ENCODE measurements at places on chromosomes 5 and 9.

DNA sequence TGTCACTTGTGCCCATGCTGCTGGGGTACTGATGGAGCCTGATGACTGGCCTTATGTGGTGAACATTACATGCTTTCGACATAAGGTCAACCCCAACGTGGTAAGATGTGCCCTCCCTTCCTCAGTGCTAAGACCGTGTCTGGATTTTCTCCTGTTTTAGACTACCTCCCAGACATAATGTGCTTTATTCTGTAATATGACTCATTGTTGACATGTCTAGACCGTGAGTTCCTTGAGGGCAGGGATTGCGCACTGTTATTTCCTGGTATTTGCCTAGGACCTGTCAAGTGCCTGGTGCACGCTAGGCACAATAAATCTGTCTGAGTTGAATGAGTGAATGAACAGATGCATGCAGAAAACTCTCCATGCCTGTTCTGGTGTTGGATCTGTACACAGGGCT, 346.0 kb downstream of the KDM4C start:
- H3K4me3 ChIP-seq, result no peak overlapping the region
- no peaks in the 10 kb centered on the region for H3K27me3 ChIP-seq
- no peak for DNase-seq
- H3K4me1 ChIP-seq, result no peaks in the 10 kb centered on the region
- peak overlapping the region; percentile 41 for H3K27ac ChIP-seq

GRCh38 chr9:3173374-3173773, 329.5 kb upstream of the PUM3 start:
- DNase-seq, result no peak
- H3K27ac ChIP-seq, result no peak overlapping the region
- no peaks in the 10 kb centered on the region for H3K36me3 ChIP-seq
- H3K4me1 ChIP-seq, result no peaks in the 10 kb centered on the region
- H3K4me3 ChIP-seq, result no peak overlapping the region

GRCh38 chr5:4766101-4766500, 374.0 kb upstream of the ADAMTS16 start:
- H3K36me3 ChIP-seq, result no peaks in the 10 kb centered on the region
- H3K27ac ChIP-seq, result no peak overlapping the region
- H3K4me3 ChIP-seq, result no peak overlapping the region
- H3K4me1 ChIP-seq, result no peaks in the 10 kb centered on the region

DNA sequence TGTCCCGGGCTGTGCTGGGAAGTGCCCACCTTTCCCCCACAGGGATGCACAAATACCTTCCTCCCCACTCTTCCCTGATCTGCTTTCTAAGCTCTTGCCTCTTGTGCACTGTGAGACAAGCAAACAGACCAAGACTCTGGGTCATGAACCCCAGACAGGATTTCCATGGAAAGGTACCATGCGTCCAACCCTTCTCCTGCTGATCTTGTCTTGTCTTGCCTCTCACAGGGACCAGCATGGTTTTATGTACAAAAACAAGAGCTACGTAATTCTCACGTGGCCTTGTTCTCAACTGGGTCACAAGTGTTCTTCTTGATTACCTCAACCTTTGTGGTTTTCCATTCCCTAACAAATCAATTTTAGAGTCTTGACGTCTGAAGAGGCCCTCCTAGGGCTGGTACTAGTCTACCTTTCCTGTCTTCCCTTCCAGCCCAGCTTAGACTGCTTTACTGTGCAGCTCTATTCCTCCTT, 176.5 kb upstream of the MAP3K1 start:
- H3K4me1 ChIP-seq, result peaks cover 16% of the 10 kb centered on the region
- peak overlapping the region; percentile 14 for H3K27ac ChIP-seq
- H3K4me3 ChIP-seq, result no peak overlapping the region
- H3K27me3 ChIP-seq, result no peaks in the 10 kb centered on the region
